ENCODE measurements at places on chromosomes 11 and 22.

DNA sequence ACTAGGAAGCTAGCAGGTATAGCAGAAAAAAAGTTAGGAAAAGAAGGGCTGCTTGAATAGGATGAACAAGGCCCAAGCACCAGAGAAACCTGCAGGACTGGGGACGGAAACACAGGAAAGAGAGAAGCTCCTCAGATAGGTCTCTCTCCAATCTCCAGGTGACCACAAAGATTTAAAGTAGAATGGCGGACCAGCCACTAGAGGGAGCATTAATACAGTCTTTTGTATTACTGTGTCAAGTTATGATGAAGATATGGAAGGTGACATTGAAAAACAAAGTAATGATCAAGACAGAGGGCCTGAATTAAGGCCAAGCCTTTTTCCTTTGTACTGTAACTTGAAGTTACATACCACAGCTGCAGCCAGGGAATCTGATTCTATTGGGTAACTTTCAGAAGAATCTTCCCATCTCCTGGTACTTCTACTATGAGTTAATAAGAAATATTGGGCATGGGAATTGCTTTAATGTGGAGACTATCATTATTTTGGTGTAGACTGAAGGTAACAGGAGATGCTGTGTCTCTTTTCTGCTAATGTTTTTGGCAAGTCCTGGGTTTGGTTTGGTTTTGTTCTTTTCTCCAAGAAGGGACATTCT lies 33.8 kb downstream of the OR2AG2 start:
- ATAC-seq: peak; percentile 76

GRCh38 chr11:94876222-94876621 lies 97.1 kb downstream of the CWC15 start:
- ATAC-seq: no peak

DNA sequence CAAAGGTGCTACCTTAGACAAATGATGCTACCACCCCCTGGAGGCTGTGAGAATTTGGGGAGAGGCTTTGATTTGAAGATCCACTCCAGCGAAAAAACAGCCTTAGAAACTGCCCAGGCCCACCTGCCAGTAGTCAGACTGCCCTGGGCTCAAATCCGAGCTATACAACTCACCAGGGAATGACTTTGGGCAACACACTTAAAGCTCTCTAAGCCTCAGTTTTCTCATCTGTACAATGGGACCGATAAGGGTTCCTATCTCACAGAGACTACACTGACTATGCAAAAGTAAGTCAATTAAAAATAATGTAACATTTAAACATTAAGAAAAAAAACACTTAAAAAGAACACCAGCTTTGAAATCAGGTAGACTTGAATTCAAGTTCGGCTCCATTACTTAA lies 19.9 kb downstream of the VWCE start:
- ATAC-seq: no peak

GRCh38 chr11:47410370-47411264 lies 2.2 kb downstream of the SLC39A13 start:
- ATAC-seq: no peak

DNA sequence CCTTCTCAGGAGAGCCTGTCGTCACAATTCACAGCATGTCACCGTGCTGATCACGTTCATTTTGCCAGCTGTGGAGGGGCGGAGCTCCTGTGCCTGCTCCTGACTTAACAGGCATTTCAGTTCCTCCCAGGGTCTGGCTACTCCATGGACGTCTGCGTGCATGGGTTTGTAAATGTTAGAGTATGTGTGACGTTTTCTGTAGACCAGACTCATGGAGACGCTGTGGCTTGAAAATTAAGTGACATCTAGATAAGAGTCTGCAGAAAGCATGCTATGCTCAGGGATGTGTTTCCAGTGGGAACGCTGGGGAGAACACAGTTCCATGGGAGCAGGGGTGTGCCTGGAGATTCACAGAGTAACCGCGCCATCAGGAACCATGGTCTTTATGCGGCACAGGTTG lies 804.0 kb downstream of the TBC1D22A start:
- no peak for ATAC-seq

- no peak for ATAC-seq
Measured at GRCh38 chr11:65685981-65686380, 23.3 kb upstream of the RELA start.

- peak; percentile 47 for ATAC-seq
Measured at GRCh38 chr11:117970400-117971024, 15.7 kb upstream of the IL10RA start.

DNA sequence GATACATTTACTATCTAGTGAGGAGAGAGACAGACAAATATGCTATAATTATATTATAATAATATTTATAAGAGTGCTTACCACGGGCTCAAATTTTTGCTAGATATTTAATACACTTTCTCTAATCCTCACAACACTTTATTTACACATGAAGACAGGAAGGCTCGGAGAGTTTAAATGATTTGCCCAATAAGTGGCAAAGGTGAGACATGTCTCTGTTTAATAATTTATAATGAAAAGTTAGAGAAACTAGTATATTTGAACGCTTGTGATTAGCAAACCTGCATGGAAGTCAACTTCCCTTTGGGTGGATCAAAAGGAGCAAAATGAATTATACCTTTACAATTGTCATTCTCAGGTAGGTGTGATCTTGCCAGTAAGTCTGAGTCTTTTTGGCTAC lies 55.4 kb downstream of the POLD3 start:
- no peak for ATAC-seq

GRCh38 chr22:44549701-44550100 lies 51.7 kb upstream of the RTL6 start:
- ATAC-seq: no peak

DNA sequence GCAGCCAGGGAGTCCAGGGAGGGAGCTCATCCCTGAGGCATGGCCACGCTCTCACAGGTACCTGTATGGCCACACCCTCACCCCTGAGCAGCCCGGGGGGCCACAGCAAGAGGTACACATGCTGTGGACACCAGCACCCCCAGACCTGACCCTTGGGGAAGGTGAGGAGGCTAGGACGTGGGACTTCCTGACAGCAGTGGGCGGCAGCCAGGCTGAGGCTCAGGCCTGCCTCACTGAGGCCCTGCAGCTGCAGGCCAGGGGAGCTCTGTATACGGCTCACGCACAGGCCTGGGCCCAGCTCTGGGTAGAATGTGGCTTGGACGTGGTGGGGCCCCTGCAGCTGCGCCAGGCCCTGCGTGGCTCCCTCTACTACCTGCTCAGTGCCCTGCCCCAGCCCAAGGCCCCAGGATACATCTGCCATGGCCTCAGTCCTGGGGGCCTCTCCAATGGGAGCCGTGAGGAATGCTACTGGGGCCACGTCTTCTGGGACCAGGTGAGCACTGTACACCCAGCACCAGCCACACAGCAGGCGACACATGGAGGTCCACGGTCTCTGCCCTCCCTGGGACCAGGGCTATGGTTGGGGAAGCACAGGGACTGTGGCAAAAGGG lies 1.8 kb downstream of the PGGHG start:
- ATAC-seq: no peak

- peak; percentile 92 for ATAC-seq
Measured at GRCh38 chr11:14451825-14452224, 47.8 kb downstream of the COPB1 start.

DNA sequence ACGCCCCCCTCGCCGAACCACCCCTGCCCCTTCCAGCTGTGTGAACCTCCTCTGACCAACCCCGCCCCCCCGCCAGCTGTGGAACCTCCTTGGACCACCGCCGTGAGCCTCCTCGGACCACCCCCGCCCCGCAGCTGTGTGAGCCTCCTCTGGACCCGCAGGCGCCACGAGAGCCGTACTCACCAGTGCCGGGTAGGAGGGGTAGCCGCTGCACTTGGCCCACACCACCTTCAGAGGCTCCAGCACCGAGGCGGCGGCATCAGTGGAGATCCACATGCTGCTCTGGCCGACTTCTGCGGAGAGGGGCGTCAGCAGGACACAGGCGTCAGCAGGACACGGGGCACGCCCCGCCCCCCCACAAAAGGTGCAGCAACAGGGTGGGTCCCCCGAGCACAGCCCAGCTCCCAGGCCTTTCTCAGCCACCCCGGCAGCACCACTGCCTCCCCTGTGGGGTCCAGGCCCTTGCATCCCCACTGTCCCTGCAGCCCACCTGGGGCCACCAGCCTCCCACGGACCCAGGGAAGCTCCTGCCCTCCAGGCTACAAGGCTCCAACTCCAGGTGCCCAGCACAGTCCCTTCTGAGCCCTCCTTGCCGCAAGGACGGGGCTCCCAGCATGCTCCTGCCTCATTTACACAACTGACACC lies 51.7 kb downstream of the BRD1 start:
- ATAC-seq: no peak

DNA sequence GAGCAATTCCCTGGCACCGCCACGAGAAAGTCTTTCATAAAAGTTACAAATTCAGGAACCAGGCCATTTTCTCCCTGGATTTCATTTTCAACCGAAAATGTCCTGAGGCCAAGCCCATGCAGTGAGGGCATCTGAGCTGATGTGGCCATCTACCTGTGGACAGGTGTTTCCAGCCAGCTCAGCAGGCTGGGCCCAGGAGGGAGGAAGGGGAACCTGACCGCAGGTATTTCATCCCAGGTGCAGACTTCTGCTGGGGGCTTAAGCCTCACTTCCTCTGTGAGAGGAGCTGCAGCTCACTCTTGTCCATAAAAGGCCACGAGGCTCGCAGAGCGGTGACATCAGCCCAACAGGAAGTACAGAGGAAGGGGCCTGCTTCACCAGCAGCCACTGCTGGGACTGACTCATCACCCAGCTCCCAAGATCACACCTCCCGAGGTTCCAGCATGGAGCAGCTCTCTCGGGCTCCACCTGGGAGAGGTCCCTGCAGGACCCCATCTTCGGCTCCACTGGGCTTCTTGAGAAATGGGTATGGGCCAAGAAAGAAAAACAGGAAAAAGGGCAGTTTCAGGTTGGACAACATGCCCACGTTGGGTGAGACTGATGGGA lies 56.4 kb downstream of the MYH9 start:
- ATAC-seq: peak; percentile 82

- ATAC-seq: no peak
Measured at GRCh38 chr11:66275396-66275795, 2.6 kb upstream of the CNIH2 start.

DNA sequence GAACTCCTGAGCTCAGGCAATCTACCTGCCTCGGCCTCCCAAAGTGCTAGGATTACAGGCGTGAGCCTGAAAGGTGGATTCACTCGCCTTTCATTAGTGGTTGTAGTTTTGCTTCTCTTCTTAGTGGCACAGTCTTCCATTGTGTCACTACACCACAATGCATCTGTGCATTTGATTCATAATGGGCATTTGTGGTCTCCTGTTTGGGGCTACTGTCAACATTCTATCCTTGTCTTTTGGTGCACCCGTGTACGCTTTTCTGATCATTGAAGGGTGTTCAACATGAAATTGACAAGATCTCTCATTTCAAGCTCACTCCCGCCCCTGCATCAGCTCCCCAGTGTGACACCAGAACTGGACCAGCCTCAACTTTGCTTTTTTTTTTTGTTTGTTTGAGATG lies 2.0 kb upstream of the SYT12 start:
- ATAC-seq: peak; percentile 43

DNA sequence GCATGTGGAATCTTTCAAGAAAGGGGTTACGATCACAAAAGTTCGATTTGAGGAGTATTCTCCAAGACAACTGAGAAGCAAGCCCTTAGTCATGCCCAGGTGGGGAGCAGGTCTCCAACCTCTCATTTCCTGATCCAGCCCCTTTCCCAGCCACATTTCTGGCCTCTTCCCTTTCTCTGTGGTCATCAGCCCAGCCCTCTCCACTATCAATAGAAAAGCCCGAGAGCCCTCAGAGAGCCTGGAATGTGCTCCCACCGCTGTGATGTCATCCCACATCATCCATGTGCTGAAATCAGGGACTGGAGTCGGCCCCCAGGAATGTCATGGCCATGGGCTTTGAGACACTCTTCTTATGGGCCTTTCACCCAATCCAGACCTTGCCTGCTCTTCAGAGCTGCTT lies 62.6 kb downstream of the KCNJ1 start:
- no peak for ATAC-seq

- no peak for ATAC-seq
Measured at GRCh38 chr11:10719616-10720015, 26.1 kb upstream of the IRAG1 start.
